ENCODE measurements at places on chromosomes 5 and 9.

GRCh38 chr5:36279054-36279698, 22.5 kb downstream of the RANBP3L start:
- no peak for DNase-seq

- DNase-seq: no peak
Observed at GRCh38 chr9:85173967-85174366, 504.4 kb downstream of the NTRK2 start.

- DNase-seq: no peak
Observed at GRCh38 chr5:51043745-51044144, 339.5 kb upstream of the ISL1 start.

- no peak for DNase-seq
Observed at GRCh38 chr5:136242611-136243010, 49.6 kb upstream of the SMIM32 start.

- no peak for DNase-seq
Observed at GRCh38 chr9:116482740-116483139, 204.4 kb upstream of the TRIM32 start.

DNA sequence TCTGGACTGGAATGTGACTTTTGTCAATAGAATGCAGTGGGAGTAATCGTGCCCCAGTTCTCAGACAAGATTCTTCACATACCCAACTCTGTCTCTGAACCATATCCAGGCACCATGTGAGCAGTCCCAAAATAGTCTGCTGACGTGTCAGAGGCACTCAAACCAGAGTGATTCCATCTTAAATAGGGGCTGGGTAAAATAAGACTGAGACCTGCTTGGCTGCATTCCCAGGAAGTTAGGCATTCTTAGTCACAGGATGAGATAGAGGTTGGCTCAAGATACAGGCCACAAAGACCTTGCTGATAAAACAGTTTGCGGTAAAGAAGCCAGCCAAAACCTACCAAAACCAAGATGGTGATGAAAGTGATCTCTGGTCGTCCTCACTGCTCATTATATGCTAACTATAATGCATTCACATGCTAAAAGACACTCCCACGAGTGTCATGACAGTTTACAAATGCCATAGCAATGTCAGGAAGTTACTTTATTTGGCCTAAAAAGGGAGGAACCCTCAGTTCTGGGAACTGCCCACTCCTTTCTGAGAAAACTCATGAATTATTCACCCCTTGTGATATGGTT, 16.9 kb upstream of the PLCXD3 start:
- DNase-seq: no peak

DNA sequence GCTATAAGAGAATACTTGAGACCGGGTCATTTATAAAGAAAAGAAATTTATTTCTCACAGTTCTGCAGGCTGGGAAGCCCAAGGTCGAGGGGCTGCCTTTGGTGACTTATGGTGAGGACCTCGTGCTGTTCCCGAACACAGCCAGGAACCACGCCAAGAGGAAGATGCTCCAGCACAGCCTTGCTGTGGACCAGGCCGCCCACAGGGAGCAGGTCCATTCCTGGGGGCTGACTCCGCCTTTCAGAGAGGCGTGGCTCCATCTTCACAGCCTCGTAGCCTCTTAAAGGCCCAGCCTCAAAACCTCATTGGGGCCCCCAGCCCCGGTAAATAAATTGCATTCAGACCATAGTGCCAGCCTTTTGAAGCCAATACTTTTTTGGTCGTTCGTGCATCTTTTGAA, 93.5 kb upstream of the CACNA1B start:
- no peak for DNase-seq

GRCh38 chr5:117326997-117327396, 752.4 kb upstream of the SEMA6A start:
- DNase-seq: no peak

DNA sequence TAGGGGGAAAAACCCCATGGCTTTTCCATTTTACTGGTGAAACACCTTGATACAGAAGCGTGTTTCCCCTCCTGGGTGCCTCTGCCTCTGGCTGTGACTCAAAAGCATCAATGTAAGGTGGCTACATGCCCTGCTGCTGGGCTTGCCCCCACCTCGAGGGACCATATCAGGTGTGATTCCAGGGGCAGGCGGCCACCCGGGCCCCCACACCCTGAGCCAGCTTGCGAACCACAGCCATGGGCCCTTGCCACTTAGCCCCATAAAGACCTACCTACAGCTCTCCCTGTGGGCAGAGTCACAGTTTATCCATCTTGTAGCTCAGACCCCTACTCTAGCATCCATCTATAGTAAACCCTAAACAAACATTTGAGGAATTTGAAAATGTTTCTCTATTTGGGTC, 10.8 kb downstream of the SHC3 start:
- DNase-seq: no peak

- no peak for DNase-seq
Observed at GRCh38 chr9:36264896-36265295, 6.6 kb upstream of the GNE start.

DNA sequence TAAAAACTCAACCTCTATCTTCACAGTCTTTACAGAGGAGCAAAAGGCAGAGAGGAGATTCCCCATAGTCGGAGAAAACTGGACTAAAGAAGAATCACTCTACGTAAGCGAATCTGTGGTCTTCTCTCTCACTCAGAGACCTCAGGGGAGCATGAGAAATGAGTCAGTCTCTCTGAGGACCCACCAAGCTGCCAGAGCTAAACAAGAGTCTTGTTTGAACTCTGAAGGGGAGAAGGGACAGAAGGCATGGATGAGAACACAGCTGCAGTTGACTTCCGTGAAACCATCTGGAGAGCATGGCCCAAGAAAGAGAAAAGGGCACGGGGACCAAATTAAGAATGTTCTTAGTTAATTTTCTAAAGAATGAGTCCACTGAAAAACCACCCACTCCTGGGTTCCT, 12.8 kb upstream of the MAN2A1 start:
- DNase-seq: no peak

DNA sequence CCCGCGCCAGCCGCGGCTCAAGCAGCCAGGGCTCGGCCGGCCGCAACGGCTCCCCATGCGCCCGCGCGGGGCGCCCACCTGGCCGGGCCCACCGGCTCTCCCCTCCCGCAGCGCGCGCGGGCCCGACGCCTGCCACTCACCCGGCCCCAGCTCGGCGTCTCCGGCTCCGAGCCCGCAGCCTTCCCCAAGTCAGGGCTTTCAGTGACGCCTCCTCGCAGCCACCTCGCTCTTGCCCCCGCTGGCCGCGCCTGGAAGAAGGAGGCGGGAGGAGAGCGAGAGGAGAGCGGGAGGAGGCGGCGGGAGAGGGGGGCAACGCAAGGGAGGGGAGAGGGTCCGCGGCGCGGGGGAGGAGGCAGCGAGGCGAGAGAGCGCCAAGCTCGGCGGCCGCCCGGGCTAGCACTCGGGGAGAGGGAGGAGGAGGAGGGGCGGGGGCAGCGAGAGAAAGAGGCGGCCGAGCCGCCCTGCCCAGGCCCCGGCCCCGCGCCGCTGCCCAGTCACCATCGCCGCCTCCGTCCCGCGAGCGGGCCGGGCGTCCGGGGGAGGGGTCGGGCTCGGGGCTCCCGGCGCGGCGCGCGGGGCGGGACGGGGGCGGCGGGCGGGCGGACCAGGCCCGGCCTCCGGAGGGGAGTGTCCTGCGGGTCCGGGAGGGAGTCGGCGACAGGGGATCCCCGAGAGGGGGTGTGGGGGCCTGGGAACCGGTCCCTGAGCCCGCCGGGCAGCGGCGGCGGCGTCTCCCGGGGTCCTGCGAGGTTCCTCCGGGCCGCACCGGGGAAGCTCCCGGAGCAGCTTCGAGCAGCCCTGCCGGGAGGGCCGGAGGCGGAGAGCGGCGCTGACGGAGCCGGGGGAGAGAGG, at the start of gene LHFPL2:
Gene LHFPL2, minus strand, starts transcription at position 414 of the 852 bp plus-strand sequence. CDS start 138,559 bp downstream, outside the sequence.
- DNase-seq: peak; percentile 55

GRCh38 chr9:16361939-16362338, 508.5 kb downstream of the BNC2 start:
- no peak for DNase-seq

DNA sequence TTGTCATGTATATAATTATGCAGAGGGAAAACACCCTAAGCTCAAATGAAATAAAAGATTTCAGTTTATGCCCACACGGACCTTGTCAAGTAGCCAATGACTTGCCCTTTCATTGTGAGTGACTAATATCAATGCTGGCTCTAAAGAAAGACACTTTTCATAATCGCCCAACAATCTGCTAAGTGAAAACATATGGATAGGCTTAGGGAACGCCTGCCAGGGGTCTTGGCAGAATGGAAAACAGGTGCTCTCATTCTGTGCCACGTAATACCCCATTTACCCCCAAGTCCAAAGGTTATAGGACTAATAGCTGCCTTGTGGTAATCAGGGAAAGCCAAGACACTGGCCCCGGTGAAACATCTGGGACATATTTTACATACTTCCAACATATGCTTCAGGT, 157.7 kb downstream of the SLF1 start:
- no peak for DNase-seq

Measured in SW480 (cell line).